Left renal pelvis (tissue), 4 donors: ENCODE measurements at places on chromosomes 16 and 17.

GRCh38 chr16:10086620-10087019 is 95.6 kb downstream of the GRIN2A start:
- no peak for DNase-seq

- no peak for DNase-seq
These were observed 216.7 kb downstream of the PMP22 start for GRCh38 chr17:15048381-15048780.

GRCh38 chr17:19330271-19330670 is 32.3 kb downstream of the B9D1 start:
- DNase-seq = no peak

DNA sequence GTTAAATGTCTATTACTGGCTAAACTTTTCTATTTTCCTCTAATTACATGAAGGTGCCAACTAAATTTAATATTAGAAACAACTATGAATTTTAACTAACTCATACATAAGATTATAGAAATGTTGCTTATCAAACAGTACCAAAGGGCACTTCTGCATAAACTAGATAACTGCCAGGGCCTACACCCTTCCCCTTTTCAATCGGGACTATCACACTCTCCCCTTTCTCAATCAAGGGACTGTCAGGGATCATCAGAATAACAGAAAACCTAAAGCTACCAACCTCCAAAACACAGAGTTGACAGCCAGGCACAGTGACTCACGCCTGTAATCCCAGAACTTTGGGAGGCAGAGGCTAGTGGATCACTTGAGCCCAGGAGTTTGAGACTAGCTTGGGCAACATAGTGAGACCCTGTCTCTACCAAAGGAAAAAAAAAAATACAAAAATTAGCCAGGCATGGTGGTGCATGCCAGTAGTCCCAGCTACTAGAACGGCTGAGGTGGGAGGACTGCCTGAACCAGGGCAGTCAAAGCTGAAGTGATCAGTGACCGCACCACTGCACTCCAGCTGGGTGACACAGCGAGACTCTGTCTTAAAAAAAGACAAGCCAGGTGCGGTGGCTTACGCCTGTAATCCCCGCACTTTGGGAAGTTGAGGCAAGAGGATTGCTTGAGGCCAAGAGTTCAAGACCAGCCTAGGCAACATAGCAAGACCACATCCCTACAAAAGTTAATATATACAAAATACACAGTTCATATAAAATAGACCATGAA is 3.2 kb upstream of the PHLPP2 start:
- DNase-seq = no peak

GRCh38 chr17:82318169-82318498 is 726 bp upstream of the CD7 start:
- DNase-seq = no peak

GRCh38 chr16:87333101-87333500 is 15.9 kb upstream of the C16orf95 start:
- DNase-seq = no peak

DNA sequence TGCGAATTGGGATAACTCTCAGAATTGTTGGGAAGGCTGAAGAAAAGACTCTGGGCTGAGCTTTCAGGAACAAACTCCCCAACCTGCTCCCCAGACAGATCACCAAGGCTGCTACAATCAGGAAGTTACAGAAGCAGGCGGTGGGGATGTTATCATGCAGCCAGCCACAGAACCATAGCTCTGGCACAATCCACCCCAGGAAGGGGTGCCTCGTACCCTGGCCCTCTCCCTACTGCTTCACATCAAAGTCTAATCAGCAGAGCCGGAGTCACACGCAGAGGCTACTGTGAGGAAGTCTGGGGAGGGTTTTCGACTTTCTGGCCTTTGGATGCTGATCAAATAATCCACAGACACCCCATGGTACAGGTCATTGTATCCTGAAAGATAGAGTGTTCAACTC is 86.8 kb downstream of the NTN1 start:
- DNase-seq = no peak

DNA sequence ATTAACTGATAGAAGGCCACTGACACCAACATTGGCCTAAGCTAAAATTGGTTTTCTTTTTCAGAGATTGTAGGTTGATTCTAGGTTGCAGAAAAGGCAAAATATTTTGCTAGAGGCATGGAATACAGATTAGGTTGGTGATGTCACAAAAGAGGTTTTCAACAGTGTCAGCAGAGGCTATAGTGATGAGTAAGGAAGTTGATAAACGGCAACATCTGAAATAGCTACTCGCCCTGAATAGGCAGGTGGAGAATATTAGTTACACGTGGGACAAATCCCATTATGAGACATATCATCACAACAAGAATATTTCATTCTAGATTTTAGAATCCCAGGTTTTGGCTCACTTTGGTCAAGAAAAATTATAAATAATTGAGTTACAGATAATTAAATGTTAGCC is 1.5 kb upstream of the TOM1L1 start:
- no peak for DNase-seq

GRCh38 chr17:71149607-71150006 is 971.2 kb upstream of the SOX9 start:
- DNase-seq = no peak

- no peak for DNase-seq
These were observed 72.6 kb downstream of the SYCE1L start for GRCh38 chr16:77271532-77272426.
